ENCODE measurements at places on chromosomes 4 and X.

DNA sequence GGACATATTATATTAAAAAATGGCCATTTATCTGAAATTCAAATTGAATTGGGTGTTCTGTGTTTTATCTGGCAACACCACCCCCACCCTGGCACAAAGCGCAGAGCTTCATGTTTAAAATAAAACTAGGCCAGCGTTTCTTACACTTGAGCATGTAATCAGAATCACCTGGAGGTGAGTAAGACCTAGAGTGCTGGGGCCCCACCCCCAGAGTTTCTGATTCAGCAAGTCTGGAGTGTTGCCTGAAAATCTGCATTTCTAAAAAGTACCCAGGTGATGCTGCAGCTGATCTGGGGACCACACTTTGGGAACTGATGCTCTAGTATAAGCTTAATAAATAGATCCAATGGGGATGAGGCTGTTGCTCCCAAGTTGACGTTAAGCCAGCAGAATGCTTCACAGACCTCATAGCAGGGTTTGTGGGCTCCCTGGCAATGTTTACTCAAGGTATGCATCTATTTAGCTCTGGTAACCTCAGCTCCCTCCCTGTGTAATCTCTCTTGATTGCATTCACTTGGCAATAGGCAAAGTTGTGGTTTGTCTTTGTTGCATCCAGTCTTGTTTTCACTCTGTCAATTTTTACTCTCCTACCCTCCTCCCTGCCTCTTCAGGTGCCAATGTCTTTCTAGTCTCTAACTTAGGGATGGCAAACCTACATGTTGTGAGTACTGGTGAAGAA, 99.8 kb upstream of the TEX13D start:
- peak; percentile 26 for DNase-seq

DNA sequence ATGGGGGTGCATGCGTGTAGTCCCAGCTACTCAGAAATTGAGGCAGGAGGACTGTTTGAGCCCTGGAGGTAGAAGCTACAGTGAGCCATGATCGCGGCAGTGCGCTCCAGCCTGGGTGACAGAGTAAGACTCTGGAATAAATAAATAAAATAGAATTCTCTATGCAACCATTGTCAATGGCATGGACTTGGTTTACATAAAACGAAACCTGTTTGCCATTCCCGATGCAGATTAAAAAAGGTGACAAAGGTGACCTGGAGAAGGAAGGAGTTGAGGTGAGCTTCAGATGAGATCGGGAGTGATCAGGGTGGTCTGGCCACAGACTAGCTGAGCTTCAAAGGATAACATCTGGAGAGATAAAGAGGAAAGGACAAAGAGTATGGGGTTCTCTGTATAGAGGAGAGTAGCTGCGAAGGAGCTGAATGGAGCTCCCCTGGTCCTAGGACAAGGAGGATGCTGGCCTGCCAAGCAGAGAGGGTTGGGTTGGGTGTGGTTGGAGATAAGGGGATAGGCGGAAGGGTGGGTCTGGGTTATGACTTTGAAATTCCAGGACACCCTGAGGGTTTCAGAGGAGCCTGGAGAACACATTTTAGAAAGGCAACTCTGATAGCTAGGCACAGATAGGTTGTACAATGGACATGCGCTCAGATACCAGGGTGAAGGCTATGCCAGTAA, 98.6 kb downstream of the RBM47 start:
- DNase-seq, result no peak

DNA sequence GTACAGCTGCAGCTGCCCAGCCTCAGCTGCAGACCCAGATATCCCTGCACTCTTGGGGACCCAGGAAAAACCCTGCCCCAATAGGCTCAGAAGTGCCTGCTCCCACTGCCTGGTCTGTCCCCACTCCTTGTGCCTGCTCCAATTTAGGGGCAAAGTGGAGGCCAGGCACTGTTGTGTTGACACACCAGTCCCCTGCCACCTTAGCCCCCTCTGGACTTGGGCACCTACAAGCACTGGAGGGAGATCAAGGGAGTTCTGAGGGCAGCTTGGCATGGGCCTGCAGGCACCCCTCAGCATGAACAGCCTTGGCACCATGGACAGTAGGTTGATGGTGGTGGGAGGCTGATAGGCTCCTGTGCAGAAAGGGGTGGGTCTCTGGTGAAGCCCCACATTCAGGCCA, 2020.8 kb upstream of the ADGRL3 start:
- DNase-seq, result no peak

DNA sequence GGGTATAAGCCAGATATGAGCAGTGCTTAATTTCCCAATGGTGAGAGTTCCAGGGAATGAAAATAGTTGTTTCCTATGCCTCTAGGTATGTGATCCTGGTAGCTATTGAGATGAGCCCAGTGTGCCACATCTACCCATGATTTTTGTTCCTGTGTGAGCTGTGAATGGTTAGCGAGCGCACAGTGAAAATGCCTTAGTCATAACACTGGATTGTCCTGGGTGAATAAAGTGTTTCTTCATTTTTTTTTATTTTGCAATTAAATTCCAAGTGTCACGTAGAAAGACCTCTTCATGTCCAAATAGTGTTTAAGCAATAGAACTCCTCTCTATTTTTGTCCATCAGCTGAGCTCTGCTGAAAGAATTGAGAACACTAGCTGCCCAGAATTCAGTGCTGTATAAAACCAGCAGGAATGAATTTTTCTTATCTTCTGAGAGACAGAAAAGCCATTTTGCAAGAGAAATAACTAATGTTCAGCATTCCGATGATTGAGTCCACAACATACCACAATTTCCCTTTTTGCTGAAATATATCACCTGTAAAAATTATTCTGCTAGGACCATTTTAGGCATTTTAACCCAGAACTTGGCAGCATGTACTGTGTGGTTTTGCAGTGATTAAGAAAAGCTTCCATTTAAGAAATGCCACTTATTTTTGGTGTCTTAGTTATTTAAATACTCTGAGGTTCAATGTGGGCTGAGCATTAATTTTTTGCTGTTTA, 5.6 kb downstream of the MAOA start:
- no peak for DNase-seq

DNA sequence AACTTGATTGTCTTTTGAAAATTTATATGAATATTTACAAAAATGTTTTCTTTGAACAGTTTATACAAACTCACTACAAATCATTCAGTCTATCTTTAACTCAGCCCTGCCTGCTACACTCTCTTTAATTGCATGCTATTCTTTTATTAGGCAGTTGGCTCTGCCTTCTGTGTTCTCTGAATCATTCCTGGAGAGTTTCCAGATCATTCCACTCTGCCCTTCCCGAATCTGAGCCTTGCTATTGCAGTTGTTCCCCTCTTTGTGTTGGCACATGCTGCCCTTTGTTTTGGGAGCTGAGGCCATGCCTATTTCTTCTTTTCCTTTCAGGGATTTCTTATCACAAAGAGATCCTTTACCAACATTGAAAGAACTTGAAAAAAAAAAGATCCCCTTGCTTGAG, 8.7 kb upstream of the TECRL start:
- no peak for DNase-seq

Measured in epithelial cell of prostate (primary cell).